ENCODE measurements at places on chromosomes 5 and 9. TPM values are rescaled to one million over a fixed set of nuclear protein-coding genes. Genes with fewer than 3 reads are reported as not detected.

Gene TRIM23
- polyA plus RNA-seq, result 11.6 TPM

Gene PCDHB7
- polyA plus RNA-seq, result not detected

Gene FCN2
- polyA plus RNA-seq, result not detected

Gene MPDZ
- not detected for polyA plus RNA-seq

Gene SAP30L
- 34.2 TPM for polyA plus RNA-seq

Gene MYOT
- polyA plus RNA-seq, result 0.94 TPM

Gene GABRA6
- not detected for polyA plus RNA-seq

Gene CNTNAP3
- not detected for polyA plus RNA-seq

Gene OR1Q1
- polyA plus RNA-seq, result not detected

Gene SLC25A48
- not detected for polyA plus RNA-seq

Gene ADGRD2
- polyA plus RNA-seq, result not detected

Gene ASS1
- not detected for polyA plus RNA-seq

Gene KLHL3
- 0.86 TPM for polyA plus RNA-seq

Gene CTXN3
- not detected for polyA plus RNA-seq

Gene ELP1
- 14.4 TPM for polyA plus RNA-seq

Gene ENDOG
- polyA plus RNA-seq, result 15.3 TPM

Gene C9orf50
- polyA plus RNA-seq, result not detected

Gene ARL15
- 10.9 TPM for polyA plus RNA-seq

Gene PPP3R2
- polyA plus RNA-seq, result not detected

Gene DPH7
- polyA plus RNA-seq, result 38.3 TPM

Gene SLC25A51
- polyA plus RNA-seq, result 13.1 TPM

Gene THBS4
- polyA plus RNA-seq, result 0.36 TPM

Gene C9orf153
- polyA plus RNA-seq, result 0.14 TPM

Gene PHF2
- polyA plus RNA-seq, result 1.6 TPM

Gene PRDM9
- polyA plus RNA-seq, result not detected

Gene RMRP
- polyA plus RNA-seq, result 30.5 TPM

Gene OTP
- polyA plus RNA-seq, result not detected

Gene PMPCA
- 35.0 TPM for polyA plus RNA-seq

Gene TAF1L
- polyA plus RNA-seq, result not detected

Gene NXNL2
- polyA plus RNA-seq, result not detected

Gene SLC24A2
- polyA plus RNA-seq, result not detected

Gene SNCB
- not detected for polyA plus RNA-seq

Gene PIGO
- polyA plus RNA-seq, result 23.9 TPM

Gene SHISAL2B
- not detected for polyA plus RNA-seq

Gene CDX1
- polyA plus RNA-seq, result not detected

Gene TCOF1
- polyA plus RNA-seq, result 26.4 TPM

Gene SPATA31A3
- not detected for polyA plus RNA-seq

Gene NR2F1
- polyA plus RNA-seq, result not detected

Gene ARHGEF37
- 0.36 TPM for polyA plus RNA-seq

Gene ARID3C
- not detected for polyA plus RNA-seq

Gene MUSK
- polyA plus RNA-seq, result not detected

Gene OCLN
- polyA plus RNA-seq, result 0.09 TPM

Gene KCTD16
- not detected for polyA plus RNA-seq

Gene GADD45G
- polyA plus RNA-seq, result 1.1 TPM

Gene SLCO6A1
- not detected for polyA plus RNA-seq

Gene SLC4A9
- not detected for polyA plus RNA-seq

Gene HMCN2
- polyA plus RNA-seq, result not detected

Gene NTRK2
- not detected for polyA plus RNA-seq
